ENCODE measurements at places on chromosomes 5 and 9. TPM values are rescaled to one million over a fixed set of nuclear protein-coding genes. Genes with fewer than 3 reads are reported as not detected.

DNA sequence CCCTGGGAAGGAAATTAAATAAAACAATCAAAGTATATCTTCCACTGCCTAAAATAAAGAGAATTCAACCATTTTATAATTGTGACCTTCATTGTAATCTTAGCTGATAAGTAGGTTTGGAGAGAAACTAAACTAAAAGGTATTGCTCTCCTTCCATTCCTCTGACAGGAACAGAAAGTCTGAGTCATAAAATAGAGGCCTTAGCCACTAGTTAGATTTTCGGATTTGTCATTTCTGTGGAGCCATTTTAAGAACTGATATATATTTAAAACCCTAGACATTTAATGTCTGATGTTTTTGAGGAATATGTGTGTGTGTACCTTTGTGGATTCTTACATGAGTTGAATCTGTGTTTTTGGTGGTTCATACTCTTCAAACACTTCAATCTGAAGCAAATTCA lies 11.8 kb upstream of the TMC1 start:
- no peak for DNase-seq

- DNase-seq, result no peak
These were observed 301.2 kb downstream of the PSAT1 start for GRCh38 chr9:78598120-78598519.

DNA sequence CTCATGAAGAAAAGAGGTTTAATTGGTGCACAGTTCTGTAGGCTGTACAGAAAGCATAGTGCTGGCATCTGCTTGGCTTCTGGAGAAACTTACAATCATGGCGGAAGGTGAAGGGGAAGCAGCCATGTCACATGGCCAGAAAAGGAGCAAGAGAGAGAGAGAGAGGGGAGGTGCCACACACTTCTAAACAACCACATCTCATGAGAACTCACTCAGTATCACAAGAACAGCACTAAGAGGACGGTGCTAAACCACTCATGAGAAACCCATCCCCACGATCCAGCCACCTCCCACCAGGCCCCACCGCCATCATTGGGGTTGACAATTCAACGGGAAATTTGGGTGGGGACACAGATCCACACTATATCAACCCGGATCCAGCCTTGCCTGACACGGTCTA lies 28.8 kb upstream of the IER5L start:
- DNase-seq, result no peak

DNA sequence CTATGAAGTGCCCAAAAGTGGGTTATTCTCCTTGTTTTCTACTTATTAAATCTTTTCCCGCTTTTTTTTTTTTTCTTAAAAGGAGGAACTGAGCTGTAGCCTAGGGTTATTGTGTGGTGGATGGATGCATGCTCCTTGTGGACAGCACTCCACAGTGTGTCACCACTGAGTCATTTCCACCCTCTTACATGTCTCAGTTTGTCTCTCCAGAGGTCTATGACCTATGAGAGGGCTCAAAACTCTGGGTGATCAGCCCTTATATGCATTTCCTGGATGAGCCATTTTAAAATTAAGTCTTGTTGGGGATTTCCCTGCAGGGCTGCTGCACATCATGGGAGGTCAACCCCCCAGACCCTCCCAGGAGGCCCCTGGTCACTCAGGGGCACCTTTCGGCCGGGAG lies 102.2 kb upstream of the MOCS2 start:
- no peak for DNase-seq

GRCh38 chr9:83715794-83716193 lies 8.0 kb upstream of the UBQLN1 start:
- DNase-seq, result no peak

GRCh38 chr5:1551426-1552301 lies 27.9 kb upstream of the LPCAT1 start:
- DNase-seq, result no peak

DNA sequence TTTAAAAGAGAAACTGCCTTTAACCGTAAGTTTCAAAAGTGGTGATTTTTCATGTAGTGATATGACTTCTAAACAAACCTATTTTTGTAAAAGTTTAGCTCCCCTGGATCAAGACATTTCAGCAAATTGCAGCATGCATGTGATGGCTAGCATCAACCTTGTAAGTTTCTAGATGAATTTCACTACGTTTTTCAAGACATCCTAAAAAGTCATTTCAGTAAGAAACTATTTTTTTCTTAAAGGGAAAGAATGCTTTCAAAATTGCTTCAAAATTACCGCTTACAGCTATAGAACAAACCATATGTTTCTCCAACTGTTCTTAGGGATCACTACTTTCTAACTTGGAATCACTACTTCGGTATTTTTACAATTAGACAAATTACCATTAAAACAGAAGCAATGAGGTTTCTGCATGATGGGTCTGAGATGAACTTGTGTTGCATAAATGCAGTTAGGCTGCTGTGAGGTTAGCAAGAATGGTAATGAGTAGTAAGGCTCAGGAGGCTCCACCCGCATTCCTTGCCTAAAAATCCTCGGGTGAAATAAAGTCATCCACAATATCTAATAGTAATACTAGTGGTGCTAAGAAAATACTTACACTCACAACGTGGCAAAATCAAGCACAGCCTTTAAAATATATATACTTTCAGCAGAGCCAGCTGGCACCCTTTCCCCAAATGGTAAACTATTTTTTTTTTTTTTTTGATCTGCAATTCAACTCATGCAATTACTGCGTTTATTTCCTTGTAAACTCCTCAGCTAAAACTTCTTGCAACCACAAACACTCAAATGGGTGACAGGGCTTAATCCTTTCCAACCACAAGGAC lies 53.8 kb downstream of the CDC14B start:
- peak; percentile 98 for DNase-seq

GRCh38 chr5:82356808-82357671 lies 78.9 kb upstream of the RPS23 start:
- DNase-seq, result peak; percentile 79

SPATA31A3 gene
- total RNA-seq, result not detected

ASPN gene
- not detected for total RNA-seq

PCDHB16 gene
- total RNA-seq, result not detected

FBN2 gene
- total RNA-seq, result 0.08 TPM
